GM06990 (cell line): ENCODE measurements at places on chromosomes 5 and 9.
A peak's percentile ranks its signal among the peaks of the same experiment; 100 is the strongest.

GRCh38 chr5:107157809-107158208 is 512.9 kb downstream of the EFNA5 start:
- no peak for DNase-seq

DNA sequence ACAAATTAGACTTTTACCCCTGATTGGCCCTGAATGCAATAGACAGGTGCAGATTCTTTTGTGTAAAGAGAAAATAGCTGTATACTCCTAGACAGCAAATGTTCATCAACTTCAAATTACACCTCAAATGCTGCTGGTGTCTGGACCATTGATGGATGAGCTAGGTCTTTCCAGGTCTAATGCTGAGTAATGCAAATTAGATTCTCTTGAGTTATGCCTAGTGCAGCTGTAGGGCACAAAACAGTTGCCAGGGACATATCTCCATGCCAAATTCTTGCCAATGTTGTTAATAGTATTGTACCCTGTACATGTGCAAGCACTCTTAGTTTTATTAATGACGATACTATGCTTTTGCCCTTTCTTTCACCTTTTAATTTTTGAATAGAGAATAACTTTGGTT is 72.3 kb upstream of the CNTLN start:
- no peak for DNase-seq

- peak; percentile 85 for DNase-seq
These were observed 32.2 kb downstream of the ANXA2R start for GRCh38 chr5:43007911-43008362.

- no peak for DNase-seq
These were observed 43.6 kb downstream of the TSPAN17 start for GRCh38 chr5:176690911-176691310.

- DNase-seq: no peak
These were observed 557.8 kb upstream of the TLE4 start for GRCh38 chr9:79013715-79014610.

- DNase-seq: no peak
These were observed 186.8 kb downstream of the ZNF462 start for GRCh38 chr9:107049803-107050184.

- DNase-seq: peak; percentile 50
These were observed 3.8 kb downstream of the CREB3 start for GRCh38 chr9:35736201-35736633.

DNA sequence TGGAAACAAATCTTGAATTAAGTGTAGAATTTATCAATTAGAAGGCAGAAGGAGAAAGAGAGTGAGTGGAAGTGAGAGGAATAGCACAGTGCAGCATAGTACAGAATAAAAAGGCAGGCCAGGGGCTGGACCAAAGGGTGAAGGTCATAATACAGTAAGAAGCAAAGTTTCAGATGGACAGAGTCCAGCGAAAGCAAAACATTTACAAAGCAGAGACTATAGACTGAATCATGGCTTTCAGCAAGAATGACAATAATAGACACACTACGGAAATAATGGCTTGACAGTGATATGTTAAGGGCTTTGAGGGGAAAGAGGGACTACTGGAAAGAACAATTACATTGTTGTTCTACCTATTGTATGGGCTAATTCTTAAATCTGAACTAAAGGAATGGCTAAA is 249.0 kb upstream of the CHD1 start:
- no peak for DNase-seq

GRCh38 chr9:115629879-115630840 is 512.2 kb upstream of the TNC start:
- no peak for DNase-seq

GRCh38 chr5:3317051-3317795 is 278.4 kb upstream of the IRX1 start:
- DNase-seq: no peak

DNA sequence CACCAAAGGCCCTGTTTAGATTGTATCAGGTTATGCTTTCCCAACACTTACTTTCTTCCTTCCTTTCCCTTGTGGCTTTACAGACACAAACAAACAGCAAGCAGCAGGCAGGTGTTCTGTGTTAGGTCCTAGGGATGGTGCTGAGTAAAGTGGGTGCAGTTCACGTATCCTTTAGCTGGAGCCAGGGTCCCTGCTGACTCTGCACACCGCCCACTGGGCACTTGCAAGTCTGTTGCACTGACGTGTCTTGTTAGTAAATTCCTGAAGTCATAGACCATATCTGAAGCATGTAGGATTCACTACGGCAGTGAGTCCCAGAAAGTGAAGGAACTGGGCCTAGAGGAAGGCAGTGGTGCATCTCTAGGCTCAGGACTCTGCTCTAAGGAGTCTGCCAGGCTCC is 96.5 kb downstream of the DAPK1 start:
- no peak for DNase-seq

- no peak for DNase-seq
These were observed 500 bp upstream of the MRPL22 start for GRCh38 chr5:154940375-154940771.

DNA sequence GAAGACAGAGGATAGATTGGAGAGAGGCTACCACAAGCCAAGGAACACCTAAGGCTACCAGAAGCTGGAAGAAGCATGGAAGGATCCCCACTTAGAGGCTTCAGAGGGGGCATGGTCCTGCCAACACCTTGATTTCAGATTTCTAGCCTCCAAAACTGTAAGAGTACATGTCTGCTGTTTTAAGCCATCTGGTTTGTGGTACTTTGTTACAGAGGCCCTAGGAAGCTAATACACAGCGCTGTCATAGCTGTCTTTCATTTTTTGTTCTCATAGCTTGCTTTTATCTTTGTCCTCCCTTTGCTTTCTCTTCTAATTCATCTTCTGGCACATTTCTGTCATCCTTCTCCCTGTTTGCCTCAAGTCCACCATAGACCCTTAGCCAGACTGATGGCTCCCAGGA is 104.5 kb downstream of the ATP10B start:
- DNase-seq: no peak

- DNase-seq: no peak
These were observed 160.6 kb downstream of the PJA2 start for GRCh38 chr5:109249126-109249525.

- DNase-seq: no peak
These were observed 205.5 kb downstream of the ARRDC3 start for GRCh38 chr5:91177639-91178038.

GRCh38 chr5:66727630-66728029 is 131.4 kb downstream of the MAST4 start:
- no peak for DNase-seq

DNA sequence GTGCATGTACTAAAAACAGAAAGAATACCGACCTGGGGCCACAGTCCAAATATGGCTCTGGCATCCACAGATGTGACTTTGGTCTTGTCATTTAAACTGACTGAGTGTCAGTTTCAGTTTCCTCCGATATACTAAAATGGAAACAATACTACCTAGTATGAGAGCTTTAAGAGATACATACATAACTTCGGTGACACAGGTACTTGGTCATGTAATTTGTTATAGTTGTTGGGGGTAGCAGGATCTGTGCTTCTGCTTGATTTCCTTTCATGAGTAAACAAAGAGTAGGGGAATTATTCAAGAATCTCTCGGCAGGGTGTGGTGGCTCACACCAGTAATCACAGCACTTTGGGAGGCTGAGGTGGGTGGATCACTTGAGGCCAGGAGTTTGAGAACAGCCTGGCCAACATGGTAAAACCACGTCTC is 32.1 kb downstream of the MTMR12 start:
- DNase-seq: peak; percentile 68

GRCh38 chr9:136705564-136705963 is 6.8 kb upstream of the DIPK1B start:
- DNase-seq: no peak

- no peak for DNase-seq
These were observed 424.7 kb downstream of the RAB3C start for GRCh38 chr5:59007460-59008063.

- no peak for DNase-seq
These were observed 166.4 kb upstream of the MVB12B start for GRCh38 chr9:126160067-126160853.

DNA sequence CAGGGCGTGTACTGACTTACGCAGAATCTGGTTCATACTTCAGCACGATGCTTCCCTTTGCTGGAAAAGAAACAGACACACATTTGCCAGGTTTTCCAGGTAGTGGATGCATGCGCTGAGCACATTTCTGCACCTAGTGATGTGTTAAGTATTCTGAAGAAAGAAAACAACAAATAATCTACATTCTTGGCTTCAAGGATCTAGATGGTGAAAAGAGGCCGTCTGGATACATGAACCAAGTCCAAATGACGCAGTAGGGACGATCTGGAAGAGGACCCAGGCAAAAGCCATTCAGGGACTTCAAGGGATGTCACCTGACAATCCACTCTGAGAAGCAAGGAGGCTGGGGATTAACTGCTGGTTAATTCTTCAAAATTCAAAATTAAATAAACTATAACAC is 30.4 kb downstream of the NSUN2 start:
- no peak for DNase-seq

- peak; percentile 9 for DNase-seq
These were observed 48.3 kb downstream of the SLCO6A1 start for GRCh38 chr5:102450313-102450990.

- DNase-seq: no peak
These were observed 5.3 kb downstream of the MFAP3 start for GRCh38 chr5:154044099-154044498.

GRCh38 chr9:16954040-16954439 is 83.6 kb upstream of the BNC2 start:
- no peak for DNase-seq

- DNase-seq: no peak
These were observed 93.6 kb upstream of the RORB start for GRCh38 chr9:74403581-74403980.

DNA sequence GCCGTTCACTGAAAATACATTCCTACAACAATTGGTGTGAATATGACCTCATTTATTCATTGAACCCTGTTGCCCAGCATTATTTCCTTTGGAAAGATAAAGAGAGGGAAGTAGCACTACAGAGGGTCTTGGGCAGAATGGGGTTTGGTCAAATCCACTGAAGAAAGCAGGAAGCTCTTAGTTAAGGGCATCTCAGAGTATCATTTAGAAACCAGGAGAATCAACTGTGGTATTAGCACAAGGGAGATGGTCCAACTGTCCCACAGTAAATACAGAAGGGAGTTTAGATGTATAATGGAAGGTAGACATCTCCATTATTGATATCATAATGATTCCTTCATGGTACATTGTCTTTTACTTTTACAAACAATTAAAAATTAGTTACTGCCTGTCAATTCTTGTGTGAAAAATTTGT is 47.1 kb downstream of the LIX1 start:
- peak; percentile 68 for DNase-seq

GRCh38 chr5:145978708-145979107 is 42.3 kb downstream of the SH3RF2 start:
- no peak for DNase-seq
